ENCODE measurements at places on chromosomes 7 and 10. TPM values are rescaled to one million over a fixed set of nuclear protein-coding genes. Genes with fewer than 3 reads are reported as not detected.

The MTURN gene
- 6.6 TPM for total RNA-seq

The TRPV6 gene
- total RNA-seq = 0.16 TPM

- no peak for DNase-seq
These were observed 413.6 kb downstream of the PLXNA4 start for GRCh38 chr7:132162556-132163144.

GRCh38 chr10:68067029-68067428 is 8.1 kb downstream of the HERC4 start:
- DNase-seq = no peak

DNA sequence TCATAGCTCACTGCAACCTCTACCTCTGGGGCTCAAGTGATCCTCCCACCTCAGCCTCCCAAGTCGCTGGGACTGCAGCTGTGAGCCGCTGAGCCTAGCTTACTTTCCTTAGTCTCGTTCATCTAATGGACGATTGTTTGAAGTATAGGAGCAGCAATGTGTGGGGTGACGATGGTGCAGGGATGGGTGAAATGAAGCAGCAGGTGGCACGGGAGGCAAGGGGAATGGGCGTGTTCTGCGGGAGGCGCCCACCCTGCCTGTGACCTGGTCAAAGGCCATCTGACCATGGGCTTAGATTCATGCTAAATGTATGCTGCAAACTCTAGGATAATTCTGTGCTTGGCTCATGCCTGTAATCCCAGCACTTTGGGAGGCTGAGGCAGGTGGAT is 210.7 kb downstream of the MAD1L1 start:
- no peak for DNase-seq

The DOCK1 gene
- 62.9 TPM for total RNA-seq

The GALNT17 gene
- total RNA-seq = 10.4 TPM
